ENCODE measurements at places on chromosomes 16 and 17.

DNA sequence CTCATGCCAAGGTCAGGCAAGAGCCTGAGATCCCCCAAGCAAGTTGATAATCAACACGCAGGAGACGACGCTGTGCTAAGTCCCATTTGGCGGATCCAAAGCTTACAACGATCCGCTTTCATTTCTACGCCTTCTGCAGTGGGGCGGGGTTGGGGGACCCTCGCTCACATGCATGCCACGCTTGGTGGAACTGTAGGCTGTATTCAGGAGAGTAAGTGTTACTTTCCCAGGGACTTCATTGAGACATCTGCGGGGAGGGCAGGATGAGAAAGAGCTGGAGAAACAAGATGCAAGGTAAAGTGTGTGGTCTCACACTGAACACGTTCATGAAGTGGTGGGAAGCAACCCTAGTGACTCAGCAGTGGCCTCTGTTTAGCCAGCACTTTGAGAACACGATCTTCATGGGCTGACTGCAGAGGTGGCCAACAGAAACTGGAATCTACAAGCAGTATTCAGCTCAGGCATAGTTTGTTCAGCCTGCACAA lies 100.5 kb downstream of the XYLT1 start:
- no peak for DNase-seq

GRCh38 chr16:12617401-12617819 lies 186.3 kb downstream of the CPPED1 start:
- DNase-seq, result no peak

DNA sequence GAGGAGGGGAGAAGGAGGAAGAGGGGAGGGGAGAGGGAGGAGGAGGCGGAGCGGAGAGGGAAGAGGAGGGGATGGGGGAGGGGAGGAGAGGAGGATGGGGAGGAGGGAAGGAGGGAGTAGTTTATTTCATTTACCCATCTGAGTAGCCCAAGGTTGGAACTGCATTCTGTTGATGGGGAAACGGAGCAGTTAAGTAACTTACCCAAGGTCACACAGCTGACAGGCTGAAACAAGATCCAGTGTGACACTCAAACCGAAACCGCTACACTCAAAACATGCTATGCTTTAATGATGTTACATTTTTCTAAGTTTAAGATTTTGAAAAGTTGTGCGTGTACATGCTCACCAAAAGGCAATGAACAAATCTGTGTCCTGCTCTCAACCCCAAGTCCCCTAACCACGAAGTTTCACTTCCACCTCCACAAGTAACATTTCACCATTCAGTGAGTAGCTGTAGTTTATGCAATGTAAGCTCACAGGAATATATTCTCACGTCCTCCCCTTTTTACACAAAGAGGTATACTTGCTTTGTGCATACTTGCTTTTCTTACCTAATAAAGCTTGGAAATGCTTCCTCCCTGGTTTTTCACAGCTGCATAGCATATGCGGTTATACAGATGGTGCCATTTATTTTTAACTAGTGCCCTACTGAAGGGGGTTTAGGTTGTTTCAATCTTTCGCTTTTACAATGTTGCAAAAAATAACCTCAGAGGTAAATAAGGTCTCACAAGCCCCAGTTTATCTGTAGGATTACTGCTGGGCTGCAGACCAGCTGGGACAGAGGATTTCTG lies 275.3 kb downstream of the PARN start:
- DNase-seq, result no peak

- DNase-seq, result no peak
These were observed 11.2 kb downstream of the PIK3R5 start for GRCh38 chr17:8954339-8954738.

DNA sequence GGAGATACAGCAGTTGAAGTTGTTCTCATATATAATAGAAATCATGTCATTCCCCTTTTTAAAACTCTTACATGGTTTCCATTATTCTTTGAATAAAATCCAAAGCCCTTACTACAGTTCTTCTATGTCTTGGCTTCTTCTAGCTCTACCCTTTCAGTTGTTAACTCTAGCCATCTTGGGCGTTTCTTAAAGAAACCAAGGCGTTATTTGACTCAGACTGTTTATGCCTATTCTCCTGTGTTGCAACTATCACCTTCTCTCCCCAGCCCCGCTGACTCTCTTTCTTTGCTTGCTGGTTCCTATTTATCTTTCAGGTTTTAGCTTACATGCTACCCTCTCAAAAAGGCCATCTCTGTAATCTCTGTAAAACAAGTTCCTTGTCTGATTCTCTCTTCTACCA lies 32.7 kb downstream of the NFATC3 start:
- DNase-seq, result no peak

- peak; percentile 37 for DNase-seq
These were observed 55.0 kb upstream of the GSE1 start for GRCh38 chr16:85557971-85558657.

GRCh38 chr16:89297910-89298545 lies 80.5 kb downstream of the ZNF778 start:
- no peak for DNase-seq

GRCh38 chr17:82320956-82321927 lies 3.8 kb upstream of the CD7 start:
- DNase-seq, result no peak

DNA sequence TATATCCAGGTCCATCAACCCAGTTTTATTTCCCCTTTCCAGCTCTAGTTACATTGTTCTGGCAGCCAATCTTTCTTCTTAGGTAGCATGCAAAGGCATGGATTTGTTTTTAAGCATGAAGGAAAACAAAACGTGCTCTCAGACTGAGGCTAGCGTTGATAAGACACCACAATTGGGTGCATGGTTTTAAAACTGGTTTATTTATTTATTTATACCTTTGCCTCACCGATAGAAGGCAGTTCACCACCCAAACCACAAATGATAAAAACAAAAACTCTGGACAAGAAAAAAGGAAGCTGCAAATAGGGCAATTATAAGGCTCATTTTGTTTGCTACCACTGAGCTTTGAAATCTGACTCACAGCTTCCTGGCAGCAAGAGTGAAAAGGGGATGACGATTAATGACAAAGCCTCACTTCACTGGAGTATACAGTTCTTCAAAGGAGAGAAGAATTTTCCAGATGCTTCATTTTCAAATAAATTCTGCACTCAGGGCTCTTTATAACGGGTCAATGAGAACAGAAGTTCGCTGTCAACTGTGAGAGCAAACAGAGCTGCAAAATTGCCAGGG lies 278.4 kb upstream of the IRX5 start:
- DNase-seq, result no peak

- no peak for DNase-seq
These were observed 323.3 kb downstream of the BCAS3 start for GRCh38 chr17:61000911-61001310.

DNA sequence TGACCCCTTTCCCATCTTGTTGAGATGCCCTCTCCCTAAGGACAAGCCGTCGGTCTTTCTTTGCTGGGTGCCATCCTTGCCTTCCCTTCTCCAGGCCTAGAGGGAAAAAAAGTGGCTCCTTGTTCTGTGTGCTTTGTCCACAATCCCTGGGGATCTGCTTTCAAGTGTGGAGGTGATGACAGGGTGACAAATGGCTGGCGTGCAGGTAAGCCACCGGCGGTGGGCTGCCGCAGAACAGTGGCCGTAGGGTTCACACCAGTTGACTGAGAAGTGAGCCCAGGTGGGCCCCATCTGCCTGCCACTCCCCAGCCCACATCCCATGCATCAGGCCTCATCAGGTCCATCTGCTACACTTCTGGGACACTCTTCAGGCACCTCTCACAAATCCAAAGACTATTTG lies 11.4 kb upstream of the CALB2 start:
- no peak for DNase-seq

- DNase-seq, result no peak
These were observed 105.9 kb upstream of the FAM20A start for GRCh38 chr17:68707031-68707430.

DNA sequence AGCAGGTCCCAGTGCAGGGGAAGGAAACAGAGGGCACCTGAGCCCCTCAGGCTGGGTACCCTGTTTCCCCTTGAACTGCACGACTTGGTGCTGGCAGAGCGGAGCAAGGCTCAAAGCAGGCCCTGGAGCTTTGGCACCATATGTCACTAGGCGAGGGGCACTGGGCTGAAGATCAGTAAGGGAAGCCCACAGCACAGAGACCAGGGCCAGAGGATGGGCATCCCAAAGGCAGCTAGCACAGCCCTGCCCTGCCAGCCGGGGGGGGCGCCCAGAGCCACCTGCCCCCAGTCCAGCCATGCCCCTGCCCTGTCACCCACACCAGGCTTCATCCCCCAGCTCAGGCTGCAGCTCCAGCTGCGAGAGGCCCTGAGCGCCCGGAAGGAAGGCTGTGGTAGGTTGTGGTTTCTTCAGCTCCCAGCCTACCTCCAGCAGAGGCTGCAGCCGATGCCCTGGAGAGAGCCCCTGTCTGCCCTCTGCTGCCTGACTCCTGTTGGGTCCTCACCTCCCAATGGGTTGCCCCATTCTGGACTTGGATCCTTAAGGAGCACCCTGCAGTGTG lies 10.9 kb downstream of the NHERF1 start:
- no peak for DNase-seq

- DNase-seq, result no peak
These were observed 77.2 kb upstream of the IRX3 start for GRCh38 chr16:54363766-54364165.

DNA sequence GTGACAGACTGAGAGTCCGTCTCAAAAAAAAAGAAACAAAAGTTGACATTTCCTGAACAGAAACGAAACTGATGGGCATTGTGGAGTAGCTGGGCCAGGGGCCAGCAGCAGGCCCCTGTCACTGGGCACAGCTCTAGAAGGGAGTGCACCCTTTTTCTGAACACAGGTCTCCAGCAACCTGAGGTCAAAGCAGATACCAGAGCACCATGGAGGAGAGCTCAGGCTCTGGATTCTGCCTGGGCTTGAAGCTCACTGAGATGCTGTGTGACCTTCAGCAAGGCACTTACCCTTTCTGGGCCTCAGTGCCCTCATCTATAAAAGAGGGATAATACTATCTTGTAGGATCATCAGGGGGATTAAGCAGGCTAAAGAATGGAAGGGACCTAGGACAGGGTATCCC lies 5.0 kb downstream of the SBK1 start:
- no peak for DNase-seq

GRCh38 chr16:3454631-3455147 lies 11.2 kb downstream of the NAA60 start:
- DNase-seq, result no peak

DNA sequence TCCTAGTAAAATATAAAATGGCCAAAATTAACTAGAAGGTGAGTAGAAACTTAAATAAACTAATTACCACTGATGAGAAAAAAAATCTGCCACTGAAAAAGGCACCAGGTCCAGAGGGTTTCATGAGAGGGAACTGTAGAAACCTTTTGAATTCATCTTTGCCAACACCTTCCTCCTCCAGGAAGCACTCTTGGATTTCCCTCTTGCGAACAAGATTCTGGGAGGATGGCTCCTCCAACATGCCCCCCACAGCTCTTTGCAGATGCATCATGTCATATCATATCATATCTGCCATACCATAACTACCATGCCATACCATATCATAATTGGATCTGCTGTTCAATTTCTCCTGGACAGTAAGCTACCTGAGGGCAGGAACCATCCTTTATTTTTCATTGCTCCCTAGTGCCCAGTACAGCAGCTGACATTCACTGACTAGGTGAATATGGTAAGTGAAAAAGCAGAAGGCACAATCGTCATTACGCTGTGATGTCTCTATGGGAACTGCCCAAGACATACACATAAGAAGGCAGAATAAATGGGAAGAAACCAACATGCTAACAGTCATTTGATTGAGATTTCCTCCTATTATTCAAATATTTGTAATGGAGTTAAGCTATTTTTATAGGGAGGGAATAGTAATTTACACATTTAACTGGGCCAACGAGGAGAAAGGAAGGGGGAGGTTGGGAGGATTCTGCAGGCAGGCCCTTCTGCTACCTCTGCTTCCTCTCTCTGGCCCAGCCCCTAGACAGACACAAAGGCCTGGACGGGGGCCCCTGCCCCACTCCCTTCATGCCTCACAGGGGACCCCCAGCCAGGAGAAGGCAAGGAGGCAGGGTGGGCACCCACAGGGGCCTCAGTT lies 110.1 kb upstream of the SMURF2 start:
- DNase-seq, result no peak

GRCh38 chr17:78343187-78343542 lies 16.7 kb downstream of the SOCS3 start:
- no peak for DNase-seq

GRCh38 chr17:8753976-8754440 lies 4.3 kb downstream of the SPDYE4 start:
- no peak for DNase-seq

DNA sequence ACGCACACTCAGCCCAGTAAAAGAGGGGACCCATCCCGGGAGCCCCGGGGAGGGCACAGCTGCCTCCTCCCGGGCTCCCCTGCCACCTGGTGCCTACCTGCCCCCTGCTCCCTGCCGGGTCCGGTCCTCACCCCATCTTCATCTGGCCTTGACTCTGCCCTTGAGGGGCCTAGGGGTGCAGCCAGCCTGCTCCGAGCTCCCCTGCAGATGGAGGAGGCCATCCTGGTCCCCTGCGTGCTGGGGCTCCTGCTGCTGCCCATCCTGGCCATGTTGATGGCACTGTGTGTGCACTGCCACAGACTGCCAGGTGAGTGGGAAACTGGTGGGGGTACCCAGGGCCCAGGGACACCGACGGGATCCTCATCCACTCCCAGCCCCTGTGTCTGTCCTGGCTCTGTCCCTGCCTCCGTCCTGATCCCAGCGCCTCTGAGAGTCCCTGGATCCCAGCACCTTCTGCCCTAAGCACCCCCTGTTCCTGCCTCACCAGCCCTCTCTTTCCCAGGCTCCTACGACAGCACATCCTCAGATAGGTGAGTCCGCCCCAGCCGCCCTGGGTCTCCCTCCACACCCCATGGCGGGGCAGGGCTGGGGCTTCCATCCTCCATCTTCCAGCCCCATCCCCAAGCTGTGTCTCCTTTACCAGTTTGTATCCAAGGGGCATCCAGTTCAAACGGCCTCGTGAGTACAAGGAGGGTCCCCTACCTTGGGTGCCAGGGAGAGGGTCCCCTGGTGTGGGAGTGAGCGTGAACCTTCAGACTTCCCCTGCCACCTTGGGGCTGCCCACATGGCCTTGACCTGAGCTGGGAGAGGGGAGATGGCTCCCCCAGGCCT lies 574 bp downstream of the LAT start:
- no peak for DNase-seq

DNA sequence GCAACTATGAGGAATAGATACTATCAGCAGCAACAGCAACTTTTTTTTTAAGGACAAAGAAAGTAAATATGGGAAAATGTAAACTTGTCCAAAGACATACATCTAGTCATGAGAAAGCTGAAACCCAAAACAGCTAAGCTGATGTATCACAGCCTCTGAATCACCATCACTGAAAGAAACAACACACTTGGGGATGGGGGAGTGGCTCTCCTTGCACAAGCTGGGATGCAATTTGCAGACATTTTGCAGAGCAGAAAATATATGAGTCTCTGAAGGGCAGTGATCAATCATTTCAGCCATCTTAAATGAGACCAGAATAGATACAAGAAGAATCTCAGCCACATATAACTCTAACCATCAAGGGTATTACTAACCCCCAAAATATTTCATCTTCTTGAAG lies 79.1 kb downstream of the GRIN2A start:
- DNase-seq, result no peak

Data from NCI-H1092 (cell line).